ENCODE measurements at places on chromosomes 6 and 20.

- no peak for DNase-seq
Measured at GRCh38 chr6:111256646-111257045, 169.3 kb downstream of the SLC16A10 start.

- DNase-seq = no peak
Measured at GRCh38 chr6:127341471-127342202, 1.8 kb downstream of the ECHDC1 start.

DNA sequence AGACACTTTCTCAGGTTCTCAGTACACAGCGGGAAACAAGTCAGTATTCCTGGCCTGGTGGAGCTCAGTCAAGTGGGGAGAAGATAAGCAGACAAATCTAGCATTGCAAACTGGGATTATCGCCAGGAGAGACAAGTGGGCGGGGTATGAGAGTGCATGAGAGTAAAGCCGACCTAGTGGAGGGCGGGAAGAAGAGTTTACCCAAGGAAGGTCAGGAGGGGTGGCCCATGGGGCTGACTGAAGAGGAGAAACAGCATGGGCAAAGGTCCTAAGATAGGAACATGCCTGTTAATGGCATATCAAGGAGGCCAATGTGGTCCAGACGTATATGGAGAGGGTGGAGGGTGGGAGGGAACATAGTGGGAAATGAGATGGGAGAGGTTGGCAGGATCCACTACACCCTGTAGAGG is 12.4 kb upstream of the CSNK2A1 start:
- DNase-seq = no peak

GRCh38 chr6:100176951-100177710 is 183.1 kb upstream of the MCHR2 start:
- no peak for DNase-seq

DNA sequence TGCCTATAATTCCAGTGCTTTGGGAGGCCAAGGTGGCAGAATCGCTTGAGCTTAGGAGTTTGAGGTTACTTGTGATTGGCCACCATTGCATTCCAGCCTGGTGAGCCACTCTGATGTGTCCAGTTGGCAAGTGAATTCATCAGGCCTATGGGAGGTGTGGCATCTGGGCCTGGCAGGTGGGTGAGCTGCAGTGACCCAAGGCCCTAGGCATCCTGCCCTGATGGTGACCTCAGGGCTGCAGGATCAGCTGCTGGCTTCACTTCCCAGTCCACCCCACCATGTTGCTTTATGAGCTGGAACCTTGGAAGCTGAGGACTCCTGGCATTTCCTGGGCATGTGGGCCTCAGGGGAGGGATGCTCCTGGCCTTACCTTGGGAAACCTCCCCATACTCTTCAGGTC is 20.5 kb downstream of the RSPH9 start:
- DNase-seq = no peak

DNA sequence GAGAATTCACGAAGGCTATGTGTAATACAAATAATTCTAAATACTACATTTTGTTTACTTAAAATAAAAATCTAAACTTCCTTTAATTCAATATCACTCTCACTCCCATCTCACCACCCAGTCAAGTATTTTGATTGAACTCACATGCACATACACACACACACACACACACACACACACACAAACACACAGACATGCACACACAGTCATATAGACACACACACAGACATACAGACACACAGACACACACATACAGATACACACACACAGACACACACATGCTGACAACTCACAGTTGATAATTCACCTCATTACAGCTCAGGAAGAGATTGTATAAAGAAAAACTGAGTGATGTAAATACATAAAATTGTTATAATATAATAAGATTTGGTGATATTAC is 559.8 kb upstream of the SLC35B3 start:
- DNase-seq = no peak

GRCh38 chr6:39997101-39997635 is 62.9 kb upstream of the MOCS1 start:
- no peak for DNase-seq

GRCh38 chr6:27209659-27210269 is 37.7 kb upstream of the PRSS16 start:
- DNase-seq = no peak

- no peak for DNase-seq
Measured at GRCh38 chr6:46265373-46265772, 94.6 kb upstream of the ENPP5 start.

- no peak for DNase-seq
Measured at GRCh38 chr6:100627911-100628758, 163.4 kb upstream of the SIM1 start.

DNA sequence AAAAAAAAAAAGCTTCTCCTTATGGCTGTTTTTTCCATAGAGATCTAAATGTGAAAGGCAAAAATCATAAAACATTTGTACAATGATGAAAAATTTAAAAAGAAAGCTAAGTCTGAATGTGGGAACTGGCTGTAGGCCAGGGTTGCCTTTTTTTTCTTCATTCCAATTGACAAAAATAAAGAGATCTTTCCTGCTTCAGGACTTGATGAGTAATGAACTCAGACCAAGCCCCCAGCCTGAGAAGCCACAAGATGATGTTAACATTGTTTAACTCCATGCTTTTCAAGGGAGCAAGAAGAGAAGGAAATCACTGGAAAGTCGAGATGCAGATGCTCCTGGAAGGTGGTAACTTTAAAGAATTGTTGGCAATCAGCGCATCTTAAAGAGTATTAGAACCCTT is 41.4 kb downstream of the TRMT6 start:
- no peak for DNase-seq

- DNase-seq = no peak
Measured at GRCh38 chr6:3263096-3263495, 4.3 kb downstream of the PSMG4 start.

DNA sequence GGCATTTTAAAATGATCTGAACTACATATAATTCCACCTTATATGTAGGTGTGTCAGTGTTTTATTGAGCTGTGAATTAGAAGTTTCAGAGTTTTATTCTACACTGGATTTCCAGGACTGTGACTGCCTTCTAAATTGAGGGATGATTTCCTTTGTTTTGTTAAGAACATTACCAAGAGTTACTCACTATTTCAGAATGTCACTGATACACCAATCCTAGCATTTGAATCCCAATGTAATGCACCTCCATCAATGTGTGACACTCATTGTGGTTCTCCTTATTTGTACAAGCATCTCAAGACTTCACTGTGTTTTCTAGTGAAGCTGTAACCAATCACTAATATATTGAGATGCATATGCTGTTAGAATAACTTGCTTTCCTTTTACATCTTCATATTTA is 86.8 kb downstream of the PLCB1 start:
- DNase-seq = no peak

DNA sequence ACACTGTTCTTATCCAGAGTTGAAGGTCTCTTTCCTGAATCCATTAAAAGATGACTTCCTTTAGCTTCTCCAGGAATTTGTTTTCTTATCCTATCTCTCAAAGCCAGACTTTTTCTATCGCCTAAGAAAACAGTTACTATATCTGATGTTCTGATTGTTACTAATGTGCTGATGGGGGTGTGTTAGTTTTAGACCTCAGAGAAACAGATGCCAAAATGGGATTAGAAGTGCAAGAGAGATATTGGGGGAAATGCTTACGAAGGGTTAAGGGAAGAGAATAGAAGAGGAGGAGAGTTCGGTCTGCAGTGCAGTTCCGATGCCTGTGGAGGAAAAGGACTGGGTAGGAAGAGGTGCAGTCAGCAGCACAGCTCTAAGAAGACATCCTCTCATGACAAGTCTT is 35.7 kb upstream of the ADGRG6 start:
- no peak for DNase-seq

GRCh38 chr20:3782597-3782996 is 1.3 kb upstream of the SPEF1 start:
- no peak for DNase-seq

GRCh38 chr20:32006841-32007786 is 3.1 kb upstream of the CCM2L start:
- no peak for DNase-seq

DNA sequence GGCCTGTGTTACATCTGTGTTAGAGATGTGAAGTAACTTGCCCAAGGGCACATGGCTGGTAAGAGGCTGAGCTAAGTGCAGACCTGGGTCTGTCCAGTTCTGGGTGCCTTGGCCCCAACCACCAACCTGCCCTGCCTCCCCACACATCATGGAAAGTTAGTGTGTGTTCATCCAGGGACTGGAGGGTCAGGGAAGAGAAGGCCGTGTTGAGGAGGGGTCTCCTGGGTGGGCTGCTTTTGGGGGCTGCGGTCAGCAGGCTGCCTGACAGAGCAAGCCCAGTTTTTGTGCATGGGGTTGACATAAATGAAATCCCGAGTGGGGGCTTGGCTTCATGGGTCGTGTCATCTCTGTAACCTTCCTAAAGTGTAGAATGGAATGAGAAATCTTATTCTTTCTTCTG is 10.9 kb downstream of the PYGB start:
- DNase-seq = no peak

- DNase-seq = no peak
Measured at GRCh38 chr6:7819431-7820015, 91.1 kb downstream of the TXNDC5 start.

DNA sequence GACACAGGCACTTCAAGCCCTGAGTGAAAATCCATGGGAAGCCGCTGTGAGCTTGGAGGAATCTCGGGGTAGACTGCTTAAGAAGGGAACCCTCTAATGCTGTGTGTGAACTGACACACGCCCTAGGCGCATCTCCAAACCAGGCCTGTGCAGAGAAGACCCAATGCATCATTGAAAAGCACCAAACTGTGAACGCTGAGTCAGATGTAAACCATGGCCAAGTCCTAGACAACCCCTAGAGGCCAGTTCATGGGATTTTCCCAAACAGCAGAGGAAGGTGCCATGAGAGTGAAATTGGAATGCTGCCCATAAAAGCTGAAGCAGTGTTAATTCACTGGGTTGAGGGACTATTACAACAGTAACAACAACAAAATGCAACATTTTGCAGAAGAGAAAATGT is 296.5 kb downstream of the SMOC2 start:
- no peak for DNase-seq

GRCh38 chr20:20130399-20130798 is 78.1 kb downstream of the CFAP61 start:
- no peak for DNase-seq

- DNase-seq = no peak
Measured at GRCh38 chr6:15259766-15260098, 13.9 kb downstream of the JARID2 start.

GRCh38 chr20:60800185-60800584 is 451.9 kb upstream of the CDH4 start:
- DNase-seq = no peak

- no peak for DNase-seq
Measured at GRCh38 chr6:137045222-137045789, 541 bp upstream of the IL20RA start.

- DNase-seq = no peak
Measured at GRCh38 chr6:108619431-108620197, 58.9 kb downstream of the FOXO3 start.

DNA sequence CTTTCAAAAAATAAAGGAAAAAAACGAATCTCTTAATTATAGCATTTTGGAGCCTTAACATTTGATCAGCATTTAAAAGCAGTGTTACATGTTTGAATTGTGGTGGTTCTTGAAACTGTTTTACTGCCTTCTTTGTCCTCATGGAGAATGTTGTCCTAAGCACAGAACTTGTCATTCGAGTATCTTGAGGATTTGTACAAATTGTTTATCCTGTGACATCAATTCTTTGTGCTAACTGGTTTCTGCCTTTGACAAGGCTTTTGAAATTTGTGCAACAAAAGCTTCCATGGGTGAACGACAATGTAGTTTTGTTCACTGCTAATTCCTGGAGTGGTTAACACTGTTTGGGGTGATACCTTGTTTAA is 130.8 kb downstream of the SCAF8 start:
- no peak for DNase-seq

- no peak for DNase-seq
Measured at GRCh38 chr6:121951123-121951522, 448.3 kb upstream of the HSF2 start.

DNA sequence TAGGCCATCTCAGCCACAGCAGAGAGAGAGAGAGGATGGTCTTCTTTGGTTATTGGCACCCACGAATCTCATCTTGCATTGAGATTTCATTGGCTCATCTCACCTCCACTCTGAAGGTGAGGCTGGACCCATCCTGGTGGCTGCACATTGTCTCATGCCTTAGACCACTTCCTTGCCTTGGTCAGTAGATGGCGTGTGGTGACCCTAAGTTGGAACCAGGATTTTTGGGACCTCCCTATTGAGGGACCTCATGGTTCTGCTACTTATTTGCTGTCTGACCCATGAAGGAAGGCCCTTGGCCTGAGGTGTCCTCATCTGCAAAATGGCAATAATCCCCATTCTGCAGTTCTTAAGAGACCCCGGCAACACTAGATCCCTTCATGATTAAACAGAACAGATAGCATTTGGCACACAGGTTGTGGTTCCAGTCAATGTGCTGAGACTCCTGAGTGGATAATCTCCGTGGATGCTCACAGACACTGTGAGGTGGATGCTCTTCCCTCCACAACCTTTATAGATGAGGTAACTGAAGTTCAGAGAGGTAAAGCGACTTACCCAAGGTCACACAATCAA is 21.5 kb upstream of the AAR2 start:
- no peak for DNase-seq

DNA sequence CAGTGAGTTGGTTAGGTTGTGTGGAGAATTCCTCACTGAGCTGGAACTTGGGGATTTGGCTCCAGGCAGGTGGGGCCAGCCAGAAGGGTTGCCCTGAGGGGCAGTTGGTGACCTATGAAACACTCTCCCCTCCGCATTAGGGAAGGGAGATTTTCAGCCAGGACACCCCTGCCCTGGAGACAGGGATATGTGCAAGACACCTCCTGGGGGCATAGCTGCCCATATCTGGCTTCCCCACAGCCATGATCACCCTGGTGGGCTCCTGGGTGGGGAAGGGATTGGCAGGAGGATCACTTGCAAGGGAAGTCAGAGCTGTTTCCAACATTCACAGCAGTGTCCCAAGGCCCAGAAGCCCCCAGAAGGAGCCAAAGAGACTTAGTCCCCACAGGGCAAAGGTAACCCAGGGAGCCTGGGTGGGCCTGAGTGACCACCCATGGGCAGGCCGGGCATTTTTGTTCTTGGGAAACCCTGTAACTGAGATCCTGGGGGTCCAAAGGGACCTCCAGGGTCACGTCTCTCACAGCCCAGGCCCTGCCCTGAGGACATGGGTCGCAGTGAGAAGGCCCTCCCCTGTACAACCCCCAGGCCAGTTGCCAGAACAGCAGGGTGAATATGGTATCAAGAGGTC is 145.8 kb downstream of the MRPL14 start:
- peak; percentile 8 for DNase-seq

- DNase-seq = no peak
Measured at GRCh38 chr6:166778776-166779175, 151.7 kb upstream of the RPS6KA2 start.

- no peak for DNase-seq
Measured at GRCh38 chr6:43762966-43763695, 6.9 kb upstream of the VEGFA start.
